Aorta (tissue), 5 donors: ENCODE measurements at places on chromosomes 12 and 14.
A peak's percentile ranks its signal among the peaks of the same experiment; 100 is the strongest.

- no peak for DNase-seq
Observed at GRCh38 chr12:77229640-77230442, 164.5 kb upstream of the E2F7 start.

DNA sequence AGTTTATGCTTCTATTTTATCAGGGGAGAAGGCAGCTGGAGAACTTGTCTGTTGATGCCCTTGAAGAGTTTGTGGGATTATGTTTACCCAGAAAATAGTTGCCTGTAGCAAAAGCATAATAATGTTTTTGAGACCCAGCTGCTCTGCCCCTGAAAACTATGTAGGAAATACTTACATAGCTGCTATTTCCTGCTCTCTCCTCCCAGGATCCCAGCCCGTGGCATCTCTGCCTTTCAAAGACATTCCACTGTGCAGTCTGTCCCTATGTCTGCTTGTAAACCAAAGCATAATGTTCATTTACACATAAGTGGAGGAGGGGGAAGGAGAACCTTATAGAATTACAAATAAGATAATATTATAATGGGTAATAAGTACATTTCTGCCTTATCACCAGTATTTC lies 198.7 kb downstream of the SYT1 start:
- DNase-seq = no peak

- DNase-seq = no peak
Observed at GRCh38 chr14:23171222-23171975, 12.1 kb downstream of the SLC7A8 start.

- no peak for DNase-seq
Observed at GRCh38 chr12:12673296-12673695, 22.7 kb downstream of the GPR19 start.

GRCh38 chr14:104554088-104554607 lies 25.4 kb upstream of the C14orf180 start:
- peak; percentile 20 for DNase-seq

DNA sequence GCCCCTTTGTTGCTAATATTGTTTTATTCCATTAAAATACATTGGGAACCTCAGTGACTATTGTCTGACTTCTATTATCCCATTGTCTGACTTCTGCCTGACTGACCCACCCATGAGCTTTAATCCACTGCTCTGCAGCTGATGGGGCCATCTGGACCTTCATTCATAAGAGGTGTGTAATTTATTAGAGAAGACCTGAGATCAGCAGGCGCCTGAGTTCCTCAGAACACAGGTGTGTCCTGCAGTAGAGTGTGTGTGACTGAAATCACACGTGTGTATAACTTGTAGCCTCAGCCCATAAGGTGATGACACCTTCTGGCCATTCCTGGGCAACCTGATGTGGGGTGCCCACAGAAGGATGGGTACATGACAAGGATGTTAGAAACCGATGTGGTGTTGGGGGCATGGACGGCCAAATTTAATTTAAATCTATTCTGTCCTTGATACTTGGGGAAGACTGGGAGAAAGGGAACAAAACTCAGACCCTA lies 821.0 kb downstream of the TMEM121 start:
- DNase-seq = no peak

- DNase-seq = peak; percentile 46
Observed at GRCh38 chr14:23571701-23572523, 4.3 kb upstream of the AP1G2 start.

DNA sequence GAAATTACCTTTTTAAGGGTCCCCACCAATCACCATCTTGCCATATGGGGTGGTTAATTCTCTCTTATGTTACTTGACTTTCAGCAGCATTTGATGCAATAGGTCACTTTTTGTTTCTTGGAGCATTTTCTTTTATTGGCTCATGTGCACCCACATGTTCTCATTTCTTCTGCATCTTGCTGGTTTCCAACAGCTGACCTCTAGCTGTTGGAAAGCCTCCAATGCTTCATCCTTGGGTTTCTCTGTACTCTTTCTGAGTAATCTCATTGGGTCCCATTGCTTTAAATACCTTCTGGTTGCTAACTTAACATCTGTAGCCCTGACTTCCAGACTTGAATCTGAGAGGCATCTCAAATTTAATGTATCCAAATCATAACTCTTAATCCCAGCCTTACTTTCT lies 116.8 kb downstream of the CRADD start:
- no peak for DNase-seq

GRCh38 chr14:64612971-64613666 lies 63.4 kb downstream of the PPP1R36 start:
- no peak for DNase-seq

DNA sequence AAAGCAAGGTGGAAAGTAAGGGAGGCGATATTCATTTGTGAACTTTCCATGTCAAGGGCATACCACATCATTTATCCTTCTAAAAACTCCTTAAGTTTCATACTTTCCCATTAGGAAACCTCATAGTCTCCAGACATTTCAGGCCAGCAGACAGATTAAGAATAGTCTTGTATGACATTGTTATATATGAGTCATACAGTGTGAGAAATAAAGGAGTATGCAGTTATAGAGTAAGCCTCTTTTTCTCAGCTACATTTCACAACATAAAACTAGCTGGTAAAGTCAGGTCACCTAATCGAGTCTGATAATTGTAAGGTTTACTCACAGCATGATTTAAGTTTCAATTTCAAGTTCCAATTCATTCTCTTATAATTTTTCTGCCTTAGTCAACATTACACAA lies 164.3 kb downstream of the GRIP1 start:
- no peak for DNase-seq

DNA sequence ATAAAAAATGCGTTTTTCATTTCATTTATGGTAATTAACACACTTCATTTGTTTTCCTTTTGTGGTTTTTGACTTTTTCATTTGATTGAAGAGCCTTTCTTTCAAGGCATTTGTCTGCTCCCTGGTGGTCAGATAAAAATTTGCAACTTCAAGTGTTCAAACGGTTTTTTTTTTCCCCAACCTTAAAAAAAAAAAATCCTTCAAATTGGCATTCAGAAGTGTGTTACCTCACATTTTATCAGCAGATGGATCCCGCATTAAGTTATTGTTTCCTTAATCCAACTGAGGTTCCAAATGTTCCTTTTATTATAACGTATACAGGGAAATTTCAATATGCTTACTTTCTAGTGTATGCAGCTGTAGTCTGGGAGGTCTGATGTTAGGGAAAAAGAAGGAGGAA lies 47.2 kb downstream of the MYF5 start:
- DNase-seq = no peak

DNA sequence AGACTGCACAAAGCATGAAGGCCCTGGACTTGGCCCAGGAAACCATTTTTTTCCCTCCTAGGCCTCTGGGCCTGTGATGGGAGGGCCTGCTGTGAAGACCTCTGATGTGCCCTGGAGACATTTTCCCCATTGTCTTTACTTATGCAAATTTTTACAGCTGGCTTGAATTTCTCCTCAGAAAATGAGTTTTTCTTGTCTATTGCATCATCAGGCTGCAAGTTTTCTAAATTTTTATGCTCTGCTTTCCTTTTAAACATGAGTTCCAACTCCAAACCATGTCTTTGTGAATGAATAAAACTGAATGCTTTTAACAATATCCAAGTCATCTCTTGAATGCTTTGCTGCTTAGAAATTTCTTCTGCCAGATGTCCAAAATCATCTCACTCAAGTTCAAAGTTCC lies 43.7 kb upstream of the TRHDE start:
- no peak for DNase-seq

GRCh38 chr12:112025808-112026375 lies 12.7 kb downstream of the ERP29 start:
- DNase-seq = no peak

DNA sequence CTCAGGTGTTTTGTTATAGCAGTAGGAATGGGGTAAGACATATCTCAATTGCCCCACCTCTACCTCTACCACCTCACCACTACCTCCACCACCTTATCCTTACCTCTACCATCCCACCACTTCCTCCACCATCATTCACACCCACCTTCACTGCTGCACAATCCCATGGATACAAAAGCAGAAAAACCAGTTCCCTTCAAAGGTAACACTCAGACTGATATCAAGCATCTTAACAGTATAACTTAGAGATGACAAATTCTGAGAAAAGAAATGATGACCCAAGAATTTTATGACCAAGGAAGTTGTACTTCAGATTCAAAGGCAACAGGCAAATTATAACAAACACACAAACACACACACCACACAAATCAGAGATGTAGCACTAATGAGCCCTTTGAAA lies 189.4 kb downstream of the NUAK1 start:
- DNase-seq = no peak

- no peak for DNase-seq
Observed at GRCh38 chr14:89658977-89659670, 242.1 kb upstream of the FOXN3 start.

- no peak for DNase-seq
Observed at GRCh38 chr12:107779077-107779831, 4.8 kb downstream of the ASCL4 start.

- no peak for DNase-seq
Observed at GRCh38 chr14:35973770-35974169, 147.6 kb downstream of the BRMS1L start.

DNA sequence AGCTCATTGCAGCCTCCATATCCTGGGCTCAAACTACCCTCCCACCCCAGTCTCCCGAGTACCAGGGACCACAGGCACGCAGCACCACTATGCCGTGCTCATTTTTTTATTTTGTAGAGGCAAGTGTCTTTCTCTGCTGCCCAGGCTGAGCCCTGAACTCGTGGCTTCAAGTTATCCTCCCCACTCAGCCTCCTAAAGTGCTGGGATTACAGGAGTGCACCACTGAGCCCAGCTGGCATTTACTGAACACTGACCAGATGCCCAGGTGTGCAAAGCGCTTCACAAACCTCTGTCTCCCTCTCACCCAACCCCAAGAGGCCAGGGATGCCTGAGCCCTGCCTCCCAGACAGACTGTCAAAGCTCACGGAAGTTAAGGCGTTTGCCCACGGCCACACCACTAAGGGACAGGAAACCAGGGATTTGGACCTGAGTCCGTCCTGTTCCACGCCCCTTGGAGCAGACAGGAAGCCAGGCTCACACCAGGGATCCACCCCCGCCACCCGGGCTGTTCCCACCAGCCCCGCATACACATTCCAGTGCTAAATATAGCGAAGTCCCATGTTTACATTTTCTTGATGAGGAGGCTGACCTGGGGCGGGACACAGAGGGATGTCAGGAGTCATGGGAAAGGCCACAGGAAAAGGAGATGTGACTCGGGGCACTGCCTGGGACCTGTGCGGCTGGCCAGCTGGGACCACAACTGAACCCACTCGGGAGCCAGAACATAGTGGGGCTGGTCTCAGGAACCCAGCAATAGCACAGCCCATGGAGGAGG lies 51.2 kb downstream of the TESC start:
- DNase-seq = no peak

DNA sequence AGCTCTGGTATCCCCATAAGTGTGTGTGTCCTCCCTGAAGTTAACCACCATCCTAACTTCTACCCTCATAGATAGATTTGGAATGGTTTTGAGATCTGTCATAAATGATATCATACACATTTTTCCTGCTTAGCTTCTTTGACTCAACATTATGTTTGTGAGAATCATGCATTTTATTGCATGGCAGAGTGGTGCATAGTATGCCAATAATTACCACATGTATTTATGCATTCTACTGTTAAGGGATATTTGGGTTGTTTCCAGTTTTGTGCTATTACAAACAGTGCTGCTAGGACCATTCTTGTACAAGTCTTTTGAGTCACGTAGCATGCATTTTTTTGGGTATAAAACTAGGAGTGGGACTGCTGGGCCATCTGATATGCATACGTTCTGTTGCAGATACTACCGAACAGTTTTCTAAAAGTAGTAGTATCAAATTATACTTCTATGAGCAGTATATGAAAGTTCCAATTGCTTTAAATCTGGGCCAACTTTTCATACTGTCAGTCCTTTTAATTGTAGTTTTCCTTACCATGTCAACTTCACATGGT lies 13.4 kb downstream of the GRIP1 start:
- DNase-seq = no peak

- no peak for DNase-seq
Observed at GRCh38 chr12:6635375-6635855, 344 bp downstream of the LPAR5 start.

- DNase-seq = no peak
Observed at GRCh38 chr12:110992909-110993308, 72.5 kb upstream of the MYL2 start.

- DNase-seq = peak; percentile 61
Observed at GRCh38 chr12:115943630-115944391, 333.7 kb downstream of the MED13L start.

DNA sequence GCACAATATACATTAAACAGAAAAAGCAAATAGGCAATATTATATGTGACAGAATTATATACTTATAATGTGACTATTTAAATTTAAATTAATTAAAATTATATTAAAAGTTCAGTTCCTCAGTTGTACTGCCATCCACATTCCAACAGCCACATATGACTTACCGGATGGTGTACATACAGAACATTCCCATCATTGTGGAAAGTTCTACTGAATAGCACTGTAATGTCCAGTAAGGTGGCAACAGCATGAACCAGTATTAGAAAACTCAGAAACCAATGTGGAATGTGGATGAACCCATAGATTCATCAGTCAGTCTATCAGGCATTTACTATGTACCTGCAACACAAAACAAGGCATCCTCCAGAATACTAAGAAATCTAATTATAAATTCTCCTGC lies 12.4 kb downstream of the ATG14 start:
- no peak for DNase-seq

GRCh38 chr12:50041062-50041860 lies 16.0 kb upstream of the RACGAP1 start:
- DNase-seq = no peak

DNA sequence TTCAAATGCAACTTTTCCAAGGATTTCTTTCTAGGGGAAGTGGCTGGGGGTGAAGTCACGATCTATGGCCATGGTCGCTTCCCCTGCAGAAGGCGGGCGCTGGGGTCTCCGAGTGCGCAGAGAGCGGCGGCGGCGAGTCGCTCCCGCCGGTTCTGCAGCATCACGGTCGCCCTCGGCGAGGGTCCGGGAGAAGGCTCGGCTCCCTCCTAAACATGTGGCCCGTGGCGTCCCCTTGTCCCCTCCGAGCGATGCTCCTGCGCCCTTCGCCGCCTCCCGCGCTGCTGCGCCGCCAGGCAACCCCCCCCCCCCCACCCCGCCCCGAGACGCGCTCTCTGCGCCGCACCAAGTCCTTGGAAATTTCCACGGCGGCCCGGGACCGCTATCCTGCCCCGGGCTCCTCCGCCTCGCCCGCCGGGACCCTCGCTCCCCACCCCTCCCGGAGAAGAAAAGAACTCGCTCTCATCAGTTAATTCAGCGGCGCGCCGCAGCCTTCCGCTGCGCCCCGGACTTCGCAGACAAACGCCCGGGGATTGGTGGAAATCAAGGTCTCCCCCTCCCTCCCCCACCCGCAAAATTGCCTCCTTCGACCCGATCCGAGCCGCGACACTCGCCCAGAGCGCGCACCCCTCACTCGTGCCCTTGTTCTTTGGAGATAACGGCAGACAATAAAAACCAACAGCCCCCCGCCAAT lies at the start of gene ST8SIA1:
Gene ST8SIA1 (minus strand): TSS at position 298 of the 691 bp plus-strand sequence. CDS start 475 bp downstream, outside the sequence.
- peak; percentile 53 for DNase-seq

GRCh38 chr12:6327229-6328041 lies 14.4 kb downstream of the TNFRSF1A start:
- DNase-seq = peak; percentile 60

- no peak for DNase-seq
Observed at GRCh38 chr14:83208341-83208740, 1674.7 kb upstream of the SEL1L start.

- peak; percentile 50 for DNase-seq
Observed at GRCh38 chr14:22432348-22432976, 156.6 kb downstream of the DAD1 start.

- no peak for DNase-seq
Observed at GRCh38 chr12:93578221-93578620, 5.7 kb downstream of the SOCS2 start.
